Neural crest cell (in vitro differentiated cells): ENCODE measurements at places on chromosomes 11 and 22. TPM values are rescaled to one million over a fixed set of nuclear protein-coding genes. Genes with fewer than 3 reads are reported as not detected.

MMP12 gene
- not detected in 2 replicates for total RNA-seq

MRGPRX4 gene
- not detected in 2 replicates for total RNA-seq

SLC22A25 gene
- total RNA-seq, result not detected in 2 replicates

PKP3 gene
- total RNA-seq, result 0.42 and 1.7 TPM in 2 replicates

APOBEC3A gene
- total RNA-seq, result not detected in 2 replicates

GRCh38 chr11:3201112-3201581 lies 17.5 kb downstream of the MRGPRG start:
- no peaks in the 10 kb centered on the region for H3K36me3 ChIP-seq
- no peak overlapping the region for H3K4me3 ChIP-seq

- H3K4me3 ChIP-seq, result no peak overlapping the region
- no peaks in the 10 kb centered on the region for H3K27me3 ChIP-seq
- no peak overlapping the region for H3K27ac ChIP-seq
- H3K4me1 ChIP-seq, result no peaks in the 10 kb centered on the region
- DNase-seq, result no peak
These were observed 80.1 kb downstream of the SVIP start for GRCh38 chr11:22749536-22749935.

DNA sequence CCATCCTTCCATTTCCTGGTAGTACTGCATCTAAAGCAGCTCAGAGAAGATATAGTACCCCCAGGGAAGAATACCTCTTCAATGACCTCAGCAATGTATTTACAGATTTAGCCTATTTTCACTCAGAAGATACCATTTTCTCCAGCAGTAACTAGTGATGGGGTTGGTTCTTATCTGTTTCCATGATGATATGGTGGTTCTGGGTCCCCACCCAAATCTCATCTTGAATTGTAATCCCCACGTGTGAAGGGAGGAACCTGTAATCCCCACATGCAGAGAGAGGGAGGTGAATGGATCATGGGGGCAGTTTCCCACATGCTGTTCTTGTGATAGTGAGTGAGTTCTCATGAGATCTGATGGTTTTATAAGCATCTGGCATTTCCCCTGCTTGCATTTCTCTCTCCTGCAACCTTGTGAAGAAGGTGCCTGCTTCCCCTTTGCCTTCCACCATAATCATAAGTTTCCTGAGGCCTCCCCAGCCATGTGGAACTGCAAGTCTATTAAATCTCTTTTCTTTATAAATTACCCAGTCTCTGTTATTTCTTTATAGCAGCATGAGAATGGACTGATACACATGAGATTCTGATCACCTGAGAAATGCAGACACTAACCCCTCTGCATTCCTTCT lies 139.2 kb downstream of the CCDC81 start:
- no peaks in the 10 kb centered on the region for H3K36me3 ChIP-seq
- no peak for DNase-seq
- peaks cover 14% of the 10 kb centered on the region for H3K4me1 ChIP-seq
- no peaks in the 10 kb centered on the region for H3K27me3 ChIP-seq

GRCh38 chr22:23750367-23750713 lies 572 bp downstream of the ZNF70 start:
- no peaks in the 10 kb centered on the region for H3K27me3 ChIP-seq
- no peak overlapping the region for H3K27ac ChIP-seq
- H3K36me3 ChIP-seq, result peaks cover 2% of the 10 kb centered on the region
- DNase-seq, result no peak

BIK gene
- 0.61 and 0.86 TPM in 2 replicates for total RNA-seq

DNA sequence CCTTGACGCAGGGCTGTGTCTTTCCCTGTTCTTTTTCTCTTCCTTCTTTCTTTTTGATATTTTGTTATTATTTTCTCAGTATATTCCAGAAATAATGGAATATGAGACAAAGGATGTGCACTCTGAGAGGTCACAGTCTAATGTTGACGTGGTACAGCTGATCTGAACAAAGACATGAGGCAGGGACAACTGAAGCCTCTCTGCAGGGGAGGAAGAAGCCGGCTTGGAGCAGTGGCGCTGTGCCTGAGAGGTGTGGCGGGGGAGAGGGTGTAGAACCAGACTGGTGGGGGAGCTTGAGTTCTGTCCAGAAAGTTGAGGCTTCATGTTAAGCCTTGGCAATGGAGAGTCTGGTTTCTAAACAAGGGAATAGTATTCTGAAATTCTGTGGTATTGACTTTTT lies 34.7 kb downstream of the ADAMTS15 start:
- peaks cover 20% of the 10 kb centered on the region for H3K4me1 ChIP-seq
- H3K27ac ChIP-seq, result no peak overlapping the region
- no peak for DNase-seq
- H3K36me3 ChIP-seq, result no peaks in the 10 kb centered on the region
- no peak overlapping the region for H3K4me3 ChIP-seq

DNA sequence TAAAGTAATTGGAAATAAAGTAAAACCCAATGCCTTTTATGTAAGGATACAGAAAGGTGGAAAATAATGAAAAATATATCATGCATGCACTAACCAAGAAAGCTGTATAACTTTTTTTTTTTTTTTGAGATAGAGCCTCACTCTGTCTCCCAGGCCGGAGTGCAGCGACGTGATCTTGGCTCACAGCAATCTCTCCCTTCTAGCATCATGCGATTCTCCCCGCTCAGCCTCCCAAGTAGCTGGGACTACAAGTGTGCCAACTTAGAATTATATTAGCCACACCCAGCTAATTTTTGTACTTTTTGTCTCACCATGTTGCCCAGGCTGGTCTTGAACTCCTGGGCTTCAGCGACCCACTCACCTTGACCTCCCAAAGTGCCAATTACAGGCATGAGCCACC lies 4.5 kb downstream of the GGT5 start:
- H3K4me3 ChIP-seq, result no peak overlapping the region
- H3K27me3 ChIP-seq, result no peaks in the 10 kb centered on the region
- peaks cover 21% of the 10 kb centered on the region for H3K4me1 ChIP-seq
- H3K27ac ChIP-seq, result no peak overlapping the region
- H3K36me3 ChIP-seq, result no peaks in the 10 kb centered on the region
- no peak for DNase-seq

KBTBD3 gene
- 2.5 and 5.1 TPM in 2 replicates for total RNA-seq

DNA sequence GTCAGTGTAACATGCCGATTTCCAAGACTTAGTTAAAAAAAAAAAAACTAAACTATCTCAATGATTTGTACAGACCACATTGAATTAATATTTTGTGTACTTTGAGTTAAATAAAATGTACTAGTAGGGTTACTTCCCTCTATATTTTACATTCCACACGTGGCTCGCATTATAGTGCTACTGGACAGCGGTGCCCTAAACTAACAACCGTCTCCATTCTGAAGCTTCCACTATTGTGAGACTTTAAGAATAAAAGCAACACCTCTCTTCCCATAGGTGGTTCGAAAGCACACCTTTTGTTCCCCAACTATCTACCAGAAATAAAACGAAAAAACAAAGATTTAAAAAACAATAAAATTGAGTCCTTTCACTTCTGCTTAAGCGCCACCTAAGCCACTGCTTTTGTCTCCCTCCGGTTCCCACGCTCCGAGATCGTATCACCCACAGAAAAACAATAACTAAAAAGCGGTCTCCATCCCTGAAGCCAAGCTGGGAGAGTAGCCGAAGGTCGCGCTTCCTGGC lies 380 bp upstream of the TTC17 start:
- H3K36me3 ChIP-seq, result no peaks in the 10 kb centered on the region
- H3K27ac ChIP-seq, result peak overlapping the region; percentile 97
- H3K27me3 ChIP-seq, result no peaks in the 10 kb centered on the region
- peaks cover 29% of the 10 kb centered on the region for H3K4me1 ChIP-seq
- no peak for DNase-seq
- peak overlapping the region; percentile 98 for H3K4me3 ChIP-seq

IL18 gene
- total RNA-seq, result not detected in 2 replicates

PLET1 gene
- total RNA-seq, result not detected in 2 replicates

GRCh38 chr11:70643642-70644041 lies 245.3 kb downstream of the CTTN start:
- no peak overlapping the region for H3K4me3 ChIP-seq
- no peak for DNase-seq
- peaks cover 4% of the 10 kb centered on the region for H3K27me3 ChIP-seq
- no peaks in the 10 kb centered on the region for H3K36me3 ChIP-seq
- H3K4me1 ChIP-seq, result peaks cover 61% of the 10 kb centered on the region

DNA sequence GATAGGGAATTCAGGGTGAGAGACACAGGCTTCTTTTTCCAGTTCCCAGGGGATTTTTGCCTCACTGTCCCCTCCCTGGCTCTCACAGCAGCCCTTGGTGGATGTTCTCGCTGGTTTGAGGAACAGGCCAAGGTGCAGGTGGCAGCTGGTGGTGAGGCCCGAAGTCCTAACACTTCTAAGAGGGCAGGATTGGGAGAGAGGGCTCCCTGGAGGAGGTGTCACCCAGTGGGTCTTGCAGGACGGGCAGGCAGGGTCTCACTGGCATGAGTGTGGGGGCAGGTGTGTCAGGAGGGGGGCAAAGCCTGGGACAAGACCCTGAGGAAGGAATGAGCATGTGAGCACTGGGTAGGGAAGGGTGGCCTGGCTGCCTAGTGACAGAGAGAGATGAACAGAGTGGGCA lies 9.2 kb downstream of the ADORA2A start:
- DNase-seq, result no peak
- H3K4me3 ChIP-seq, result no peak overlapping the region
- H3K36me3 ChIP-seq, result no peaks in the 10 kb centered on the region

DNA sequence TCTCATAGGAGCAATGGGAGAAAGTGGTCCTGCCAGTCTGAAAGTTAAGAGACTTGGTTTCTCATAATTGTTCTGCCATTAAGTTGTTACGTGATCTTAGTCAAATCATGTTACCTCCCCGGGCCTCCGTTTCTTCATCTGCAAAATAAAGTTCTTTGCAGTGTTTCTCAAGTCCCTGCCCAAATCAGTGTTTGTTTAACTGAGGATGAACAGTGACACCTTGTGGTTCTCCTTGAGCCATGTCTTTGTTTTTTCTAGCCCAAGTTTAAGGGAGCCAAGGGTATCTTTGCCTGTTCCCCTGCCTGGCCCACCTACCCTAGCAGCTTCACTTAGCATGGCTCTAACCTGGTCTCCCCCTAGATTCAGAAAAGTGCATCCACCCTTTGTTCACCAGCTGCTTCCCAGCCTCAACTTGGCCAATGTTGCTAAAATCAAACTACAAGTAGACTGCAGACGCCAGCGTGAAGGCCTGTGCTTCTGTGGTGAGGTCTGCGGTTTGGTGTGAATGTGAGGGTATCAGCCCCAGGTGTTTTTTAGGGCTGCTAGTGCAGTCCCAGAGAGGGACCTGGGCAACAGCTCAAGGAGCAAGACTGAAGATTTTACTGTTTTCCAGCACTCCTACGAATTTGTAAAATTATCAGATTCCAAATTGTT lies 35.5 kb downstream of the FZD4 start:
- no peaks in the 10 kb centered on the region for H3K27me3 ChIP-seq
- no peak overlapping the region for H3K4me3 ChIP-seq
- H3K36me3 ChIP-seq, result no peaks in the 10 kb centered on the region
- DNase-seq, result no peak

GAB4 gene
- total RNA-seq, result not detected in 2 replicates

OR6T1 gene
- not detected in 2 replicates for total RNA-seq

GRCh38 chr11:1387961-1388762 lies 1.6 kb upstream of the BRSK2 start:
- H3K27ac ChIP-seq, result no peak overlapping the region
- H3K27me3 ChIP-seq, result peaks cover 10% of the 10 kb centered on the region
- peaks cover 22% of the 10 kb centered on the region for H3K4me1 ChIP-seq
- H3K36me3 ChIP-seq, result peaks cover 4% of the 10 kb centered on the region
- no peak for DNase-seq

- peak overlapping the region; percentile 41 for H3K4me3 ChIP-seq
- DNase-seq, result no peak
- no peak overlapping the region for H3K27ac ChIP-seq
- no peaks in the 10 kb centered on the region for H3K36me3 ChIP-seq
- no peaks in the 10 kb centered on the region for H3K27me3 ChIP-seq
- peaks cover 62% of the 10 kb centered on the region for H3K4me1 ChIP-seq
These were observed 6.0 kb downstream of the CSNK1E start for GRCh38 chr22:38311323-38311620.

ZP1 gene
- not detected in 2 replicates for total RNA-seq

MS4A4E gene
- total RNA-seq, result 0.27 and 0.28 TPM in 2 replicates

- no peaks in the 10 kb centered on the region for H3K4me1 ChIP-seq
- H3K27ac ChIP-seq, result no peak overlapping the region
- peaks cover 4% of the 10 kb centered on the region for H3K36me3 ChIP-seq
- no peaks in the 10 kb centered on the region for H3K27me3 ChIP-seq
- DNase-seq, result no peak
These were observed 58.6 kb upstream of the CCT8L2 start for GRCh38 chr22:16651217-16651616.

APOA5 gene
- total RNA-seq, result not detected in 2 replicates

DNA sequence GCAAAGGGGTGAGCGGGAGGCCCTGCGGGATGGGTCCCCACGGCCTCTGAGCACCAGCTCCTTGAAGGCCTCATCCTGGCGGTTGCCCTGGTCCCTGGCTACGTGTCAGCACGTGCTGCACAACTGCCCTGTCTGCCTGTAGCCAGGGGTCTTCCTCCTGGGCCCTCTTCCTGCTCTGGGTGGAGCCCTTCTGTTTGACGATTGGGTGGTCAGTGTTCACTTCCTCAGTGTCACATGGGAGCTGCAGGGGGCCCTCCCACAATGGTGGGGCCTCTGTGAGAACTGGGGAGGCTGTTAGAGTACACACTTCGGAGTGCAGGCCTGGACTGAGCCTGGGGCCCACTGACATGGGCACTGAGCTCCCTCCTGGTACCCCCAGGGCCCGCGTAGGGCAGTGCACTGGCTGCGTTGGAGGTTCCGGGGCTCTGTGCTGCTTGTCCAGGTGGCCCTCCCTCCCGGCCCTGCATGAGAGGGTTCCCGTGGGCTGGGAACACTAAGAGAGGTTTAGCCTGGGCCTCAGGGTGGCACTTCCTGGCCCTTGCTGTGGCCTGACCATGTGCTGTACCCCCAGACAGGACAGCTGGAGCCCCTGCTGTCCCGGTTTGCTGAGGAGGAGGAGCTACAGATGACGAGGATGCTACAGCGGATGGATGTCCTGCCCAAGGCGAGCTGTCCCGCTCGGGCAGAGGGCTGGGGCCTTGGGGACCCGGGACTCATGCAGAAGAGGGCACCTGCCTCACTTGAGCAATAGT lies 13.8 kb downstream of the DGCR6L start:
- no peak for DNase-seq
- H3K4me1 ChIP-seq, result peaks cover 5% of the 10 kb centered on the region
- peaks cover 13% of the 10 kb centered on the region for H3K27me3 ChIP-seq
- H3K27ac ChIP-seq, result no peak overlapping the region
- no peaks in the 10 kb centered on the region for H3K36me3 ChIP-seq
- no peak overlapping the region for H3K4me3 ChIP-seq

CLCF1 gene
- 0.41 and 0.68 TPM in 2 replicates for total RNA-seq

DNA sequence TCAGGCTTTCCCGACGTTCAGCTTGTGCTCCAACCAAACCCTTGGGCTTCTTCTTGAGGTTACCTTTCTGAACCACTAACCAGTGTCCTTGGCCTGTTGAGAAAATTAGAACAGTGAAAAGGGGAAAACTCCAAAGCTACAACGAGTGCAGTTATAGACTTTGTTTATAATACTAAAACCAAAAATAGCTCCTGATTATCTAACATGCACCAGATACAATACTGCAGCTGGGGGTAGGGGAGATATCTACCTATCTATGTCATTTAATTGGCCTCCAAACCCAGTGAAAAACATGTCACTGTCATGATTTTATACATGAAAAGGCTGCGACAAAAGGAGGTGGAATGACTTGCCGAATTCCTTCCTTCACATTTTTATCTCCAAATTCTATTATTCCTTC lies 11.9 kb downstream of the XRRA1 start:
- H3K36me3 ChIP-seq, result no peaks in the 10 kb centered on the region
- H3K4me1 ChIP-seq, result no peaks in the 10 kb centered on the region
- DNase-seq, result no peak
- no peak overlapping the region for H3K4me3 ChIP-seq

FAT3 gene
- 34.2 and 39.2 TPM in 2 replicates for total RNA-seq
